ENCODE measurements at places on chromosomes 5 and 9.

DNA sequence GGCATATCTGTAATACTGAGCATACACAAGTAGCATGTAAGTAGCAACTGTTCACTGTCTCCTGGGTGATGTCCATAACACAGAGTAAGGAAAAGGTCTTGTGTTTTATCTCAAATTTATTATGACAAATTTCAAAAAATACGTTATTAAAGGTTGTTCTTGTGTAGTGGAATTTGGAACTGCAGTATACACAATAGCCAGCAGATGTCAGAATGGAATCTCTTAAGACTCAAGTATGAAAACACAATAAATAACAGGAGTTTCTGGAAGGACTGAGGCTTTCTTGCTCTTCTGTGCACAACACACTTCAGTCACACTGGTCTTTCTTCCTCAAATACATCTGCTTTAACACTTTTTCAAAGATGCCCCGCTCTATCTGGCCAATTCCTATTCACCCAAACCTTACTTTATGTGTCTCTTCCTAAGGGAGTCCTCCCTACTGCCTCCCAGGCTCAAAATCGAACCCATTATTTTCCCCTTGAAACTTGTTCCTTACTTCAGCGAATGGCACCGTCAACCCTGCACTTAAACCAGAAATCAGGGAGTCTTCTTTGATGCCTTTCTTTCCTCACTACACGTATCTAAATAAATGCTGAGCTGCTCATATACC lies 6.5 kb upstream of the FBXO10 start:
- peak; percentile 5 for DNase-seq

DNA sequence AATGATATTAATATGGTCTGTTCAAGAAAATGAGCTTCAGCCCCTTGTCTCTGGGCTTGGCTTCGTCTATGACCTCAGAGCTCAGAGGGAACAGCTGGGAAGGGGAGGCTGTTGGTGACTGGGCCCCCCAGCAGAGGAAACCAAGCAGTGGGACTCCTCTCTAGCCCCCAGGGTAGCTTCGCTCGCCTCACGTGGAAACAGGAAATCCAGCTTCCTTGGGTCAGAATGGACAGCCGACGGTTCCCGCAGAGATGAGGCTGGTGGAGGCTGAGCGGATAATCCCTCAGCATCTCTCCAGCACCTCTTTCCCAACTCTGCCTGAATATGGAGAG lies 37.2 kb upstream of the ICE1 start:
- DNase-seq = no peak

DNA sequence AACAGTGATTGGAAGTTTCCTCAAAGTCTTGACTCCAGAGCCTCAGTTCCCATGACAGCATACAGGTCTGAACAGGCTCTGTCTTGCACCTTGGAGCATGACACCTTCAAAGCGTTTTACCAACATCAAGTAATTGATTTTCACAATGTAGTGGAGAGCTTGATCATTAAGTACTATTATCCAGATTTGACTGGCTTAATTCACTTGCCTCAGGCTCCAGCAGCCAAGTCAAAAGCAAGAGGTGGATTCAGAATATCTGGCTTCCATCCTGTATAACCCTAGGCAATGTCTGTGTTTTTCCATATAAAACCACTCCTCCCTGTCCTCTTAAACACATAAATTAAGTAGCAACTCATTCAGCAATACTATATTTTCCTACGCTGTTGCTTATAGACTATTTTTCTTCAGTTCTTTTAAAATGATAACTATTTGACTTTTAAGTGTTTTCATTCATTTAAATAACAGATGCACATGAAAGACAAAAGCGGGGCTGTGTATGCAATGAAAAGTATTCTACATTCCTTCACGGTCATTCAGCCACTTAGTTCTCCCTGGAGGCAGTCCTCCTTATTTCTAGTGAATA lies 150.8 kb upstream of the RANBP3L start:
- no peak for DNase-seq

DNA sequence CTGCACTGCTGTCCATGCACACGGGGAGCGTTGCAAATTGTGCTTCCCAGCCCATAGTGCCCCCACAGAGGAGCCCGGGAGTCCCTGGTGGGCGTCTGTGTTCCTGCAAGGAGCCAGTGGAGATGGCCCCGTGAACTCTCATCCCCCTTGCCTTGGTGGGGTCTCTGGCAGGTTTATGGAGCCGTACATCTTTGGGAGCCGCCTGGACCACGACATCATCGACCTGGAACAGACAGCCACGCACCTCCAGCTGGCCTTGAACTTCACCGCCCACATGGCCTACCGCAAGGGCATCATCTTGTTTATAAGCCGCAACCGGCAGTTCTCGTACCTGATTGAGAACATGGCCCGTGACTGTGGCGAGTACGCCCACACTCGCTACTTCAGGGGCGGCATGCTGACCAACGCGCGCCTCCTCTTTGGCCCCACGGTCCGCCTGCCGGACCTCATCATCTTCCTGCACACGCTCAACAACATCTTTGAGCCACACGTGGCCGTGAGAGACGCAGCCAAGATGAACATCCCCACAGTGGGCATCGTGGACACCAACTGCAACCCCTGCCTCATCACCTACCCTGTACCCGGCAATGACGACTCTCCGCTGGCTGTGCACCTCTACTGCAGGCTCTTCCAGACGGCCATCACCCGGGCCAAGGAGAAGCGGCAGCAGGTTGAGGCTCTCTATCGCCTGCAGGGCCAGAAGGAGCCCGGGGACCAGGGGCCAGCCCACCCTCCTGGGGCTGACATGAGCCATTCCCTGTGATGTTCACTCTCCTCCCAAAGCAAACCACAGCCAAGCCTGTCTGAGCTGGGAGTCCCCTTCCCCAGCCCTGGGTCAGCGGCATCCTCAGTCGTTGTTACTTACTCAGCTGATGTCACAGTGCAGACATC lies 3.1 kb downstream of the MRPS2 start:
- DNase-seq = no peak

GRCh38 chr9:134390537-134390936 lies 64.3 kb downstream of the RXRA start:
- DNase-seq = no peak

GRCh38 chr9:3736161-3736560 lies 210.4 kb upstream of the RFX3 start:
- no peak for DNase-seq

- no peak for DNase-seq
Measured at GRCh38 chr5:159819591-159820411, 96.5 kb upstream of the ADRA1B start.

GRCh38 chr5:126633552-126633951 lies 32.8 kb downstream of the PHAX start:
- no peak for DNase-seq

- no peak for DNase-seq
Measured at GRCh38 chr5:65018763-65019162, 250.0 kb downstream of the CWC27 start.

- DNase-seq = no peak
Measured at GRCh38 chr5:35554016-35554415, 63.6 kb upstream of the SPEF2 start.

DNA sequence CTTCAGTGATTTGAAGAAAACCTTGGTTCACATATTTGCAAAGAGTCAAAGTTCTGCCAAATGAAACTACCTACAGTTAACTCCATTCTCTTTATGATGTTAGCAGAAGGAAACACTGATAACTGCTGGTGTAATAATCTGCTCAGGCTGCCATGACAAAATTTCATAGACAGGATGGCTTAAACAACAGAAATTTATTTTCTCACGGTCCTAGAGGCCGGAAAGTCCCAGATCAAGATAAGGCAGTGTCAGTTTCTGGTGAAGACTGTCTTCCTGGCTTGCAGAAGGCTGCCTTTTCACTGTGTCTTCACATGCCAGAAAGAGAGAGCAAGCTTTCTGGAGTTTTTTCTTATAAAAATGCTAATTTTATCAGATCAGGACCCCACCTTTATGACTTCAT lies 102.4 kb upstream of the PARP8 start:
- DNase-seq = no peak

GRCh38 chr9:97710356-97711222 lies 13.4 kb upstream of the XPA start:
- DNase-seq = peak; percentile 41

- DNase-seq = no peak
Measured at GRCh38 chr5:77177576-77177975, 32.9 kb upstream of the PDE8B start.

DNA sequence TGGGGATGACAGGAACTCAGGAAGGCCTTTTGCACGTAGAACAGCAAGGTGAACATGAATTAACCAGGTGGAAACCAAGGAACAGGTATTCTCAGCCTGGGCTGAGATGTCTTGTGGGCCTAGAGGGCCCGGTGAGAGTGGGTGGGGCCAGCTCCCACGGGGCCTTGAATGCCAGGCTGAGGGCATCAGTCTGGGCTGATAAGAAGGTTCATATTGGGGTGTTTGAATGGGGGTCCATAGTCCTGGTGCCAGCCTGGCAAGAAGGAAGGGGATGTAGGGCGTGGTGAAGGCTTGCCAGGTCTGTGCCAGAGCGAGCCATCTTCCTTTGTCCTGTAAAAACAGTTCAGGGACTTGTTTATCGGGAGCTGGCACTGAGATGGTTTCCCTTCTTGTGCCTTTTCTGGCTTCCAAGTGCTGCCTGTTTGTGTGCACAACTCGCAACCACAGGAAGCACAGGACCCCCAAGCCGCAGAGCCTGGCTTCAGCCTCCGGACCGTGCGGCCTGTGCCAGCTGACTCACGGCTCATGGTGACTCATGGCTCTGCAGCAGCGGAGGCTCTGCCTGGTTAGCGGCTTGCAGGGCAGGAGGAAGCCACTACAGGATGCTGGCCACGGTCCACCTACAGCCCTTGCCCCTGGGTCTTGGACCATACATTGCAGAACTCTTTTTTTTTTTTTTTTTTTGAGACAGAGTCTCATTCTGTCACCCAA lies 2.4 kb downstream of the CARD19 start:
- no peak for DNase-seq

GRCh38 chr9:128081056-128081455 lies 13.0 kb downstream of the SLC25A25 start:
- DNase-seq = no peak

DNA sequence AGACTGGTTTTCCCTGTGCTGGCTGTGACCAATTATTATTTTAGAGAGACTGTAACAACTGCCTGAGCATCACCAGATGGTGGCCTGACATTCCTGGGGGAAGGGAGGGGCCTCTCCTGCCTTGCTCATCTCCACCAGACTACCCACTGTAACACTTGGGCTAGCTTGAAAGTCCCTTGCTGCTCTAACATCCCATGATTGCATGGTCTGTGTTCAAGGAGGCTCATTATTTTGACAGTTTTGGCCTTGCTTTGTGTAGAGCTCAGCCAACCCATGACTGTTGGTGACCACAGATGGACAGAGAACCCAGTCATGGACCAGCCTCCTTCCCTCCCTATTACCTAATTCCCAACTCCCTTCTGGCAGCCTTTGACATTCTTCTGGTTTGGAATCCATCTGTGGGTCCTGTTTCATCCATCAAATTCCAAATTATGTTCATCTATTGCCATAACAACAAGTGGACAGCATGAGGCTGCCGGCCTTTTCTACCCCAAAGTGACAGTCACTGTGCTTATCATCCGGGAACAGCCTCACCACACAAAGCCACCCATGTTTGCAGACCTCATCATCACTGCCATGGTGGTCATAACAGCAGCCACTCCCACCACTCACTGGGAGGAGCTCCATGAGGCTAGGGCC lies 49.0 kb upstream of the ICE1 start:
- DNase-seq = no peak

DNA sequence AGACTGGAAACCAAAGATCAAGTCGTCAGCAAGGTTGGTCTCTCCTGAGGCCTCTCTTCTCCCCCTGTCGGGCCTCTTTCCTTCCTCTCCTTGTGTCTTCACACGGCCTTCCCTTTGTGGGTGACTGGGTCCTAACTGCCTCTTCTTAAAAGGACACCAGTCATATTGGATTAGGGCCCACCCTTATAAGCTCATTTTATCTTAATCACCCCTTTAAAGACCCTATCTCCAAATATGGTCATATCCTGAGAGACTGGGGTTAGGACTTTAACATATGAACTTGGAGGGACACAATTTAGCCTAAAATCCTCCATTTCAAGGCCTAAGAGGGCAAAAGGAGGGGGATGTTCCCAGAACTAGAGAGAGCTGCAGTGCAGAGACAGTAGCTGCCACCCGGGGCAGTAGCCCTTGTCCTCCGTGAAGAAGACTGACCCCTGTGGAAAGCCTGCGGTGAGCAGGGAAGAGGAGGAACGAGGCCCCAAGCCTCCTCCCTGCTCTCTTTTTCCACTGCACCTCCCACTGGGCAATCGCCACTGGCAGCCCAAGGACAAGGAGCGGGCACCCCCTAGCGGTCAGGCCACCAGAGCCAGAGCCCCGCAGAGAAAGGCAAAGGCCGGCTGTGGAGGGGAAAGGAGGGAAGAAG lies 34.9 kb downstream of the CFAP90 start:
- no peak for DNase-seq

DNA sequence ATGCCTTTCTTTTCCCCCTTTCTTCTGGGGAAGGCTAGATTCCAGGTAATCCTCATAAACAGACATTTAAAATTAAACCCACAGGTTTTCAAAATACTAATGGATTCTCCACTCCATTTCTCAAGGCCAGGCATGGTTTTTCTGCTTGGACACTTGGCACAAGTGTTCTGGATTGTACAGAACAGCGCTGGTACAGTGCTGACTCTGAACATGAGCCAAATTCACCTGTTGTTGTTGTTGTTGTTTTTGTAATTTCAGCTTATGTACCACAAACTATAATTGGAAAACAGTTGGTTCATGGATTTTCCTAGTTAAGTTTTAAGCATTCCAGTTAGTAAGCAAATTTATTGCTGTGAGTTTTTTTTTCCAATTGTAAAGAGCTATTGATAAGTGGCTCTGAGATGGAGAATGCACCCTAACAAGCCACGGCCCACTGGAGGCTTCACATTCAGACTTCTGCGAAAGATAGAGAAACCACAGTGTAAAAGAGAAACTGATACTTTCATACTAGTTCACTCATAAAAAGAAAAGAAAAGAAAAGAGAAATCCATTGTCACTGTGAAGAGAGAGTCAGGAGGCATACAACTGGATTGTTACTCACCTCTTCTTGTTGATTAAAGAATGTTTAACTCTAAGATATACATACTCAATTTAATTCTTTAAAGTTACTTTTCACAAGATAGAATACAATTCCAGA lies 16.2 kb upstream of the ITGA1 start:
- no peak for DNase-seq

DNA sequence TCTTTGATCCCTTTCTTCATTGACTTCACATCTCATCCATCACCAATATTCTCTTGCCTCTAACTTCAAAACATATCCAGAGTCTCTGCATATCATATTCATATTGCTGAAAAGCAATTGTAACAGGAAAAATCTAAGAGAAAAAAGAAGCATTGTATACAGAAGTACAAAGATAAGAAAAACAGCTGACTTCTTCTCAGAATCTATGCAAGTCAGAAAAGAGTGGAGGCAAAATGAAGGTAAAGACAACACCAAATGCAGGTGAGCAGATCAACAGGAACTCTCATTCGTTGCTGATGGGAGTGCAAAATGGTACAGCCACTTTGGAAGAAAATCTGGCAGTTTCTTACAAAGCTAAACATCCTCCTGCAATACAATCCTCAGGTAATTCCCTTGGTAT lies 155.6 kb downstream of the PHF2 start:
- DNase-seq = no peak

GRCh38 chr5:96117771-96118651 lies 156.4 kb upstream of the ELL2 start:
- DNase-seq = no peak

GRCh38 chr5:71533615-71534014 lies 53.5 kb upstream of the MCCC2 start:
- DNase-seq = no peak

- peak; percentile 45 for DNase-seq
Measured at GRCh38 chr9:125558453-125559092, 148.4 kb downstream of the MAPKAP1 start.

Data from NCI-H2171 (cell line).